ENCODE measurements at places on chromosomes 7 and 10.

DNA sequence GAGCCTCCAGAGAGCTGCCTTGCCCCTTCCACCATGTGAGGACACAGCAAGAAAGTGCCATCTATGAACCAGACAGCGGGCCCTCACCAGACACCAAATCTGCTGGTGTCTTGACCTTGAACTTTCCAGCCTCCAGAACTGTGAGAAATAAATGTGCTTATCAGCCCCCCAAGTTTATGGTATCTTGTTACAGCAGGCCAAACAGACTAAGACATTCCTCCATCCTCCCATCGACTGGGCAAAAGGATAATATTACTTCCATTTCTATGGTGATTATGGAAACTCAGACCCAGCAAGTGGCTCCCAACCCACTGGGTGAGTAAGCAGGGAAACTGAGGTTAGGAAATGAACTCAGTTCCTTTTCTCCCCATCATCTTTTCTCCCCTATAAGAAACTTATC, 288.4 kb downstream of the KCNMA1 start:
- no peak for DNase-seq

DNA sequence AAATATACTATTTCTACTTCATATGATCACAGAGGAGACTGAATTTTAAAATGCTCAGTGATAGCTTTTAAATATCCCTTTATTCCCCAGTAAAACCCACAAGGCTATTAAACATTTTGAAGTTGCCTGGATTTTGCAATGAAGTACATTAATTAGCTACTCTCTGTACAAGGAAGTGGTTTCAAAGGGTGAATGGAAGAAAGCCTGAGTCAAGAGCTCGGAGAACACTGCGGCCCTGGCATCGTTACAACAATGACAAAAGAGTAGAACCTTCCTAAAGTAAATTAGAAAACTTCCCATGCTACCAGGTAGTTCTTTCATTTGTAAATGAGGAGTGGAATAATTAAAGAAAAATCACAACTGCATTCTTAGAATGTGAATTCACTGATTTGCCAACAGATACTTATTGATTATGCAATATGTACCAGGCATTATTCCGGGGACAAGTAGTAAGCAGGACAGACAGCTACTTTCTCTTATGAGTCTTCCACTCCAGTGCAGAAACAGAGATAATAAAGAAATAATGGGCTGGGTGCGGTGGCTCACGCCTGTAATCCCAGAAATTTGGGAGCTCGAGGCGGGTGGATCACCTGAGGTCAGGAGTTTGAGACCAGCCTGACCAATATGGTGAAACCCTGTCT, 63.0 kb downstream of the ZNF22 start:
- DNase-seq, result no peak

DNA sequence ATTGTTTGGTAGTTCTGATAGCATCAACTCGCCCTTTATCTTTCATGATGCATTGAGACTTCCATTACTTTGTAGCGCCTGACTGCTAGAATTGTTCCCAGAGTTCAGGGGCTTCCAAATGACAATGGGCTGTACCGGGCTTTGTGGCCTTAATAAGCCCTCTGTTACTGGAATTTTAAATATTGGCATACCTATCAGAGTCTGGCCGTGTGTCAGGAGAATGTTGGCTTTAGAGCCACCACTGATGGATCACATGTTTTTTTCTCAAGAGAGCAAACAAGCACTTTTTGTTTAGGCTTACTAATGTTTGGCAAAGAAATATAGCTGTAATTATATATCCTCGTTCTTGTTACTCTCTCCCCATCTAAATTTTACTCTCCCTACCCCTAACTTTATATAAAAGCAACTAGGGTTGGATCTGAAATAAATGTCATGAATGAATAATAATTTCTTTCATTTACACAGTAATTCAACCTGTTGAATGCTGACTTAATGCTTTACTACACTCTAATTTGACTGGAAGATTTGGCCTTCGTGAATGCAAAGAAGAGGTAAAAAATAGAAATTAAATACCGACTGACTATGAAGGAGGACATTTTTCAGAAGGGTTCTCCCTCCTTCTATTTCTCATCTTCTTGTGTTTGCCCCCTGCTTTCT, 396.7 kb downstream of the AUTS2 start:
- DNase-seq, result peak; percentile 87

DNA sequence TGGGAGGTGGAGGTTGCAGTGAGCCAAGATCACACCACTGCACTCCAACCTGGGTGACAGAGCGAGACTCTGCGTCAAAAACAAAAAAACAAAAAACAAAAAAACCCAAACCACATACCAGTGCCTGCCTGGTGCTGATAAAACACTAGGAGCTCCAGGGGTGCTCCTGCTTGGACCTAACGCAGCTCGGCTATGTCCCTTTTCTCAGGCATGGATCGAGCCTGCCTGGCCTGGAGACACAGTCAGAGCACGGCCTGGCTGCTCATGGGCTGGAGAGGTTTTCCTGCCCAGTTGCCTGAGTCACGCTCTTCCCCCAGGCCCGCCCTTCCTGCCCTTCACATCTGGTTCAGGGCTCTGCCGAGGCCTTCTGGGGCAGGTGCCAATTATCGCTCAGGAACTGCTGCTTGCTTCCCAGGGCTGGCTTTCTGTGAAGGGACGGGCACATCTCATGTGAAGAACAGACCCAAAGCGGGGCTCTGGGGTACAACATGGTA, 12.6 kb upstream of the NPFFR1 start:
- DNase-seq, result peak; percentile 15

DNA sequence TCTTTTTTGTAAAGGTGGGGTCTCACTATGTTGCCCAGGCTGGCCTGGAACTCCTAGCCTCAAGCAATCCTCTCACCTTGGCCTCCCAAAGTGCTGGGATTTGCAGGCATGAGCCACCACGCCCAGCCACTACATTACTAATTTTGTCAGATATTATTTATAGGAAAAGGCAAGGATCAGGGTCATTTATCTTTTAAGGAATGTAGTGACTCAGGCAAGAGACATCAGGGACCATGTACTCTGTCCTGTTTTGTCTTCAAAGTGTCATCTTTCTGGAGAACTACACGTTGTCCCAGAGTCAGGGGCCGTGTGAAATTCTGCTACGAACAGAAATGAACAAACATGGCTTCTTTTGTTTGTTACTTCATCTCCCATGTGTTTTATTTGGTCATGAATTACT, 105.3 kb downstream of the NPTX2 start:
- DNase-seq, result no peak

GRCh38 chr10:121460733-121461132, 137.5 kb downstream of the FGFR2 start:
- DNase-seq, result no peak

- peak; percentile 60 for DNase-seq
Observed at GRCh38 chr7:149285603-149286002, 23.6 kb downstream of the ZNF783 start.

DNA sequence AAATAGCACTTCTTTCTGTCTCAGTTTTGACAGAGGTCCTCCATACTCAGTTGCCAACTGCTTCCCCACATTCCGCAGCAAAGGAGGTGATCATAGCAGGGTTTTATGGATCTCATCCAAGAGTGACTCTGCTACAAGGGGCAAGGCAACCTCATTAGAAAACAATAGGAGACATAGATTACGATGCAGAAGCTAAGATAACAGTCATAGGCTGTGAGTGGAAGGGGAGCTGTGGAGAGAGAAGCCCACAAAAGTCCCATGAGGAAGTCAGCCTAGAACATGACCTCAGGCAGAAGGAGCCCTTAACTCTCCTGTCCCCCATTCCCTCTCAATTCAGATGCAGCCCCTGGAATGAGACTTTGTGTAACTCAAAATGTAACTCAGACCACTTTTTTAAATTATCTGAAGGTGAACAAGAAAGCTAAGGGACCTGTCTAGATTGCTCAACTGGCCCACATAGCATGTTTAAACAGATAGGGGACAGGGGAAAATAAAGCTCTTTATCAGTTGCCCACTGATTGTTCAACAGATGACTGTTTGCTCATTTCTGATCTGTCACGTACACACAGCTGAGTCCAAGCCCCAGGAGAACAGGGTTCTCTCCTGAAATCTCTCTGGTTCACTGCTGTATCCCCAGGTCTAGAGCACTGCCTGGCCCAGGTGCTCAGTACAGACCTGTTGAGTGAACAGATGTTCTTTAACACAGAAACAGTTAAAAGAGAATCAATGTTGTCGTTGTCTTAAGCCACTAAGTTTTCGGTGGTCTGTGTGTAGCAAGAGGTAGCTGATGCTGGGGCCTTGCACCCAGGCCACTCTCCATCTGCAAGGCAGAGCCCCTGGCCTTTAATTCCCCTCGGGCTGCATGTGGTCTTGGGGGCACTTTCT, 1.5 kb upstream of the NCOA4 start:
- DNase-seq, result no peak

DNA sequence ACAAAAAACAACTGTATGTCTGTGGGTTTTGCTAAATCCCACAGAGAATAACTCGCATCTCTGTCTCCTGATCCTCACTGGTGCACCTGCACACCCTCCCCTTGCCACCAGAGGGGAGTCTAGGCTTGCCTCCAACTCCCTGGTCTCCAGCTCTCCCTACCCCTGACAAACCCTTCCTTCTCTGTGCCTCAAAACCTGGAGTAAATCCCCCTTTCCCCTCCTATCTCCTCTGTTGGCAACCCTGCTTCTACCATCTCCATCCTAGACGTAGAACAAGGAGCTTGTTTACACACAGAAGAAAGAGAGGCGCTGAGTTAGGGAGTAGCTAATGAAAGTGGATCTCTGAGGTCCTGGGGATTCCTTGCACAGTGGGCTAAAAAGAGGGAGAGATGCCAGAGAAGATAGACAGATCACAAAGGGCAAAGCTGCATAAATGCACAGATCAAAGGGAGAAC, 6.0 kb downstream of the MBLAC1 start:
- peak; percentile 76 for DNase-seq

DNA sequence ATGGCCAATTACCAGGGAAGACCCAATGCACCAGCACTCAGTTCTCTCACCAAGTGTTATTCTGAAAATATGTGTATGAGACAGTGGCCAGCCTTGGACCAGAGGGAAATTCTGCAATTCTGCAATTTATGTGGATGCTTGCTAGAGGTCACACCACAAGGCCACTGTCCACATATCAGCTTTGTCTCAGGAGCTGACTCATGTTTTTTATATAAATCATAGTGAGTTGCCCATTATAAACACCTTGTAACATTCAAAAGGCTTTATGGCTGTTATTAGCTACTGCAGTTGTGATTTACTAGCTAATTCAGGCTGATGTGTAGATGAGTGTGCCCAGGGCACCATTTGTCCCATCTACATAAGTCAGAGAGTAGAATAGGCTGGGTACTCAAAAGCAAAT, 649.0 kb downstream of the LRMDA start:
- peak; percentile 25 for DNase-seq

DNA sequence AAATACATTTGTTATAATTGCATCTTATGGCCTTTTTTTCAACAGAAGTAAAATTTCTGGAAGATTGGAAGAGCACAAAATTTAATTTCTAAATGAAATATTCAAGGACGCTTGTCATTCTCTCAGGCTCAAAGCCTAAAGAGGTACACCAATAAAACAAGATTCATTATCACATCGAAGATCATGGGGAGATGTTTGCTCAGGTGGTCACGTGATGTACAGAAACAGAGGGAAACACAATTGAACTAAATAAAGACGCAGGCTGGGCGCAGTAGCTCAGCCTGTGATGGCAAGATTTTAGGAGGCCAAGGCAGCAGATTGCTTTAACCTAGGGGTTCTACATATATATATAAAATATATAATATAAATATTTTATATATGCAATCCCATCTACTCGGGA, 37.3 kb upstream of the TMEM254 start:
- peak; percentile 20 for DNase-seq

DNA sequence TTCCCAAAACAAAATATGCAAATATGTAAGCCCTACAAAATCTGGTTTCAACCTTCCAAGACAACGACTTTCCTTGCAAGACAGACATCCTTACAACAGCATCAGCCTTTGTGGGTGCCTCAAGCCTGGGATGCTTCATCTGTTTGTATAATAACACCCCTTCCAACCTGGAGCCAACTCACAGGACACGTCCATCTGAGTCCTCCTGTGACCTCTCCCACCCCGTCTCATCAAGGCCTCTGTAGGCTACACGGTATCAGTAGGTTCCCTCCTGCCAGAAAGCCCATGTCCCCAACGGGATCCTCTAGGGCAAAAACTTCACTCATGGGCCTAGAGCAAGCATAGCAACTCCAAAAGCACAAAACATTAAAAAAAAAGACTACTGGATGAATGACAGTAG, 173.2 kb downstream of the TNS3 start:
- no peak for DNase-seq

- no peak for DNase-seq
Observed at GRCh38 chr10:114087655-114088054, 44.0 kb downstream of the ADRB1 start.

GRCh38 chr7:47852330-47853245, 95.7 kb downstream of the PKD1L1 start:
- DNase-seq, result peak; percentile 5

GRCh38 chr10:116469437-116469836, 41.8 kb downstream of the PNLIPRP3 start:
- DNase-seq, result no peak

- DNase-seq, result no peak
Observed at GRCh38 chr7:139726485-139726869, 51.3 kb downstream of the HIPK2 start.

- DNase-seq, result no peak
Observed at GRCh38 chr10:47374611-47375536, 9.2 kb downstream of the ZNF488 start.
